ENCODE measurements at places on chromosomes 1 and 21.
A peak's percentile ranks its signal among the peaks of the same experiment; 100 is the strongest.

- peak; percentile 38 for DNase-seq
These were observed 1.2 kb downstream of the MAN1A2 start for GRCh38 chr1:117368116-117369108.

DNA sequence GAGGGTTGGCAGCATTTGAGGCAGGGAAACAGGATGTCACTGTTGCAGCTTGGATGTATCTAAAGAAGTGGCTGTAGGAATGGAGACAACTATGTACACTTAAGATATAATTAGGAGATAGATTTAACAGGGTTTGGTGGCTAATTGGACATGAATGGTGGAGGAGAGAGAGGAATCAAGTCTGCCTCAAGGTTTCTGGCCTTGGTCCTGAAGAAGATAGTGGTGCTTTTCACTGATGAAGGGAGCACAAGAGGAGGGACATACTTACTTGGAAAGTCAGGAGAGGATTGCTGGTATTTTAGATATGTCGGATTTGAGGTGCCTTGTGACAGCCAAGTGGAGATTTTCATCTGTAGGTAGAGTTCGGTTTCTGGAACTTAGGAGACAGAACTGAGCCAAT lies 123.9 kb downstream of the ST6GALNAC3 start:
- DNase-seq, result no peak

- peak; percentile 43 for DNase-seq
These were observed 673 bp downstream of the CD46 start for GRCh38 chr1:207752456-207752998.

GRCh38 chr1:75293270-75293669 lies 159.1 kb downstream of the LHX8 start:
- DNase-seq, result no peak

DNA sequence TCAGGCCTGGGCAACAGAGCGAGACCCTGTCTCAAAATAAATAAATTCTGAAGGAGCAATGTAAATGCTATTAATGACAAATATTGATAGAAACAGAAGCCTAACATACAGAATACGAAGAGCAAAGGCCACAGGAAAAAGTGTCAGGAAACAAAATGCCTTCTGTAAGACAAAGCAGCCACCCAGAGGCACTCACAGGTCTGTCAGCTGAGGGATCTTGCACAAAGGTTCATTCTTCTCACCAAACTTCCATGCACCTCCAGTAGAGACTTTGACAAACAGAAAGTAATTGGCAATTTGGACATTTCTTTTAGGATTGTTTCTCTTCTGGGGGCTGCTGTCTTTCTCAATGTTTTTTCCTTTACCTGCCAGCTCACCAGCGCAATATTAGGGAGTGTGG lies 1.2 kb upstream of the ALDH9A1 start:
- DNase-seq, result no peak

DNA sequence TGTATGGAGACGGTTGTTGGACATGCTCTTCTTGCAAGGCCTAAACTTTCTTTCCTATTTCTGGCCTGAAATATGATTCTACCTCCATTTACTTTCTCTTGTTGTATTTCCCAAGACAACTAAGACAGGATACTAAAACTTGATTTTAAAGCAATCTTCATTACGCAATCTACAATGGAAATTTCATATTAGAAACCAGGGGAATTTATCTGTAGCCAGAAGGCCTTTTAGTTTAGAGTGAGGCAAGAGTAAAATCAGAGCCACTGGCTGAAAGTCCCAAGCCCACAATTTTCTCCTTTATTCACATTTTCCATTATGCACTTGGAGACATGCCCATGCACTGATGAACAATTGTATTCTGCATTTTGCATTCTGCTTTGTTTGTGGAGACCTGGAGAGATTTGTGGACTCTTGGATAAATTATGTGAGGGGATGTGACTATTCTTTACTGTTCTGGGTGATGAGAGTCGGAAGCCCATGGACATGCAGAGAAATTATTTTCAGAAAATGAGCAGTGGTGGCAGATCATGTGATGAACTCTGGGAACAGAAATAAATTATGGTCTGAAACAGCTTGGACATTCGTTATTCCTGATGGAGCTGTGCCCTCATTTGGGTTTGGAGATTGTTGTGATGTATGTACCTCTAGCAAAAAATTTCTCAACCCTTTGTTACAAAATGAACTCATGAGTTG lies 336.8 kb downstream of the SEC16B start:
- DNase-seq, result no peak

DNA sequence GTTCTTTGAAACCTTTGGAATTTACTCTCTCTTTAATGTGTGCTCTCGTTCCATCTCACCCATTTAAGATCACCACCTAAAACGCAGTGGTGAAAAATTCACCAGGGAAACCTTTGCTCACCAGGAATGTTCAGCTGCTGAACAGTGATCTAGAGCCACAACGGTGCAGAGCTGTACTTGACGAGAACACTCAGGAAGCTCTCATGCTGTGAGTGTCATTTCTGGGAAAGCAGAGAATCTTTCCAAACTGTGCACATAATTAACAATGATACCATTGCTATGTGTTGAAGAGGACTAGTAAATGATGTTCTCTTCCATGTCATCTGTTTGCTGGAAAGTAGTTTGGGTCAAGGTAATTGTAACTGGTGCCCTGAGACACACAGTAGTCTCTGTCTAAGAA lies 117.1 kb downstream of the ZZZ3 start:
- DNase-seq, result no peak

- DNase-seq, result no peak
These were observed 7.8 kb downstream of the CAPZB start for GRCh38 chr1:19477284-19478249.

DNA sequence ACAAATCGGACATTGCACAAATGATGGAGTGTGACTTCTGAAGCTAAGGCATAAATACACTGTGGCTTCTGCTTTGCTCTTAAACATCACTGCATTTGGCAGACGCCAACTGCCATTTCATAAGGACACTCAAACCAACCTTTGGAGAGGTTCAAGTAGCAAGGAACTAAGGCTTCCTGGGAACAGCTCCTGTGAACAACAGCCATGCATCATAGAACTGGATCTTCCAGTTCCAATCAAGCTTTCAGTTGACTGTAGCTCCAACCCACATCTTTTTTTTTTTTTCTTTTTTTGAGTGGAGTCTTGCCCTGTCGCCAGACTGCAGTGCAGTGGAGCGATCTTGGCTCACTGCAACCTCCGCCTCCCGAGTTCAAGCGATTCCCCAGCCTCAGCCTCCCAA lies 10.7 kb upstream of the HUNK start:
- DNase-seq, result no peak

DNA sequence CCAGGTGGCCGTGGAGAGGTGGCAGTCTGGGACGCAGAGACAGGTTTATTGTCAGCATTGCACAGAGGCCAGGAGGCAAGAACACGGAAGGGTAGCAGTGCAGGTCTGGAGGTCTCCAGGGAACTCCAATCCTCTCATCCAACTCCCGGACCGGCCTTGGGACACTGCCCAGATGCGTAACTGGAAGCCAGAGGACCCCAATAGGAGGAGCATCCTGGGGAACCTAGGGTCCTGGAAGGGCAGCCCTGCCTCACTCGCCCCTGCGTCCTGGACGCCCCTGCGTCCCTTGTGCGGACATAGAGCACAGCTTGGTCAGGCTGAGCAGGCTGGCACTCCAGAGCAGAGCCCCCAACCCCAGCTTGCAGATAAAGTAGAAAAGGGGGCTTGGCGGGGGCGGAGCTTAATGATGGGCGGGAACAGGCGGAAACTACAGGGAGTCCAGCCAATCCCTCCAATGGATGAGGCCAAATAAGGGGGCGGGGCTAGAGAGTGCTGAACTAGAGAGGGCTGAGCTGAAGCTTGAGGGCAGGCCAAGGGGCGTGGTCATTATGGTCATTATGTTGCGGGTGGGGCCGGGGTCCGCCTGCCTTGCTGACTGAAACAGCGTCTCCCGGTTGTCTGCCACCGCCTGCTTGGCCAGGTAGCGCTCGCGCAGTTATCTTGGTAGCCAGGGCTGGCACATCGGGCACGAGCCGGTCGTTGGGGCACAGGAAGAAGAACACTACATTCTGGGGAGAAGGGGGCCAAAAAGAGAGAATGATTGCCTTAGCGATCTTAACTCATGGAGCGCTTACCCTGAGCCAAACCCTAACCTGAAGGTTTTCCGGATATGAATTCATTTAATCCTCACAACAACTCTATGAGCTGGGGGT lies 3.7 kb upstream of the ARHGEF19 start:
- DNase-seq, result peak; percentile 28

- DNase-seq, result no peak
These were observed 63.9 kb upstream of the AK4 start for GRCh38 chr1:65084066-65084465.

DNA sequence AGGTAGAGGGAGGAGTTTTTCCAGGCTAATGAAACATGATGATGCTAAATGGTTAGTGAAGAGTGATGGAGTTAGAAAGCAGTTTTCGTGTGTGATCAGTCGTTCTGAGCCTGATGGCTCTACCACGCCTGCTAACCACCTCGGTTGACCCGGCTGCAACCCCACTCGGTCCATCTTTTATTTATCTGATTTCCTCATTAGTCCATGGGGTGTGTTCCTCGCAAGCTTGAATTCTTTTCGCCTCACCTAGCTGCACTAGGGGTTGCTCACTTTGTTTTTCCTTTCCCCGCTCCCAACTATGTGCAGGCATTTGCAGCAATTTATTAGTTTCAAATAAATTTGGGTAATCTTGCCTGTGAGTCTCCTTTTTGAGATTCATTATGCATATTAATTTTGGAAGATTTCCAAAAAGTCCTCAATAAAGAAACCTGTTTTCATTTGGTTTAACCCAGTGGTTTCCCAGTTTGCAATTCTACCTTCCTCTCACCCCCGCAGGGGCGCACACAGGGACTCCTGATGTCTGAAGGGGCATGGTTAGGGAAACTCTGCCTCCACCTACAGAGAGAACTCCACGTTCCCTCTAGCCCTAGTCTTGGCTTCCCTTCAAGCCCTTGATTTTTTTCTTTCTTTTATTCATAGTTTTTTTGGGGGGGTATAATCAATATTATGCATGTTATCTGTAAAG lies 12.6 kb downstream of the B3GALT5 start:
- DNase-seq, result no peak

- no peak for DNase-seq
These were observed 29.5 kb upstream of the TGFB2 start for GRCh38 chr1:218315638-218316037.

GRCh38 chr1:30638811-30639210 lies 84.6 kb downstream of the MATN1 start:
- DNase-seq, result no peak

- peak; percentile 17 for DNase-seq
These were observed 27.2 kb upstream of the MAN1A2 start for GRCh38 chr1:117339866-117340700.

DNA sequence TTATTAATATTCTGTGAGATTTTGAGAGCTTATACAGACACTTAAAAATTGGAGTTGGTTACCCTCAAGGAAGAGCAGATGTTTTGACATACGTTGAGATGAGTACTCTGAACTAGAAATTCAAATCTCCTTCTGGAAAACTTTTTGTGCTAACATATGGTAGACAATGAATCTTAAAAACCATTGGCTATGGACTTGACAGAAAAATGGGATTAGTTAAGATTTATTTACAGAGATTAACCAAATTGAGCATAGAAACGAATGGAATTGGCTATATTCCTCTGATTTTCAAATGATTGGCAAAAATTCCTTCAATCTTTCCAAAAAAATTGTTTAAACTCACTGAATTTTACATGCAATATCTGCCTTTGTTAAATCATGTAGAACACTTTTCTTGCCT lies 1392.9 kb downstream of the BRINP3 start:
- DNase-seq, result no peak

DNA sequence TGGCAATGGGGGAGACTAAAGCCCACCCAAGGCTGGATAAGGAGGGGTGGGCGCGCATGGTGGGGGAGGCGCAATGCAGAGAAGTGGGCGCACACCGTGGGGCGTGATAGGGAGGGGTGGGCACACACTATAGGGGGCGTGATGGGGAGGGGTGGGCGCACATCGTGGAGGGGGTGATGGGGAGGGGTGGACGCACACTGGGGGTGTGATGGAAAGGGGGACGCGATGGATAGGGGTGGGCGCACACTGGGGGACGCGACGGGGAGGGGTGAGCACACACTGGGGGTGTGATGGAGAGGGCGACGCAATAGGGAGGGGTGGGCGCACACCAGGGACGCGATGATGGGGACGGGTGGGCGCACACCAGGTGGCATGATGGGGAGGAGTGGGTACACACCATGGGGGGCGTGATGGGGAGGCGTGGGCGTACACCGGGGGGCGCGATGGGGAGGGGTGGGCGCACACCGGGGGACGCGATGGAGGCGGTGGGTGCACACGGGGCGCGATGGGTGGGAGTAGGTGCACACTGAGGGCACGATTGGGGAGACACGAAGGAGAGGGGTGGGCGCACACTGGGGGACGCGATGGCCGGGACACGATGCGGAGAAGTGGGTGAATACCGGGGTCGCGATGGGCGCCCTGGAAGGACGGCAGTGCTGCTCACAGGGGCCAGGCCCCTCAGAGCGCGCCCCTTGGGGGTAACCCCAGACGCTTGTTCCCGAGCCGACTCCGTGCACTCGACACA lies 929 bp downstream of the SUMO3 start:
- no peak for DNase-seq

DNA sequence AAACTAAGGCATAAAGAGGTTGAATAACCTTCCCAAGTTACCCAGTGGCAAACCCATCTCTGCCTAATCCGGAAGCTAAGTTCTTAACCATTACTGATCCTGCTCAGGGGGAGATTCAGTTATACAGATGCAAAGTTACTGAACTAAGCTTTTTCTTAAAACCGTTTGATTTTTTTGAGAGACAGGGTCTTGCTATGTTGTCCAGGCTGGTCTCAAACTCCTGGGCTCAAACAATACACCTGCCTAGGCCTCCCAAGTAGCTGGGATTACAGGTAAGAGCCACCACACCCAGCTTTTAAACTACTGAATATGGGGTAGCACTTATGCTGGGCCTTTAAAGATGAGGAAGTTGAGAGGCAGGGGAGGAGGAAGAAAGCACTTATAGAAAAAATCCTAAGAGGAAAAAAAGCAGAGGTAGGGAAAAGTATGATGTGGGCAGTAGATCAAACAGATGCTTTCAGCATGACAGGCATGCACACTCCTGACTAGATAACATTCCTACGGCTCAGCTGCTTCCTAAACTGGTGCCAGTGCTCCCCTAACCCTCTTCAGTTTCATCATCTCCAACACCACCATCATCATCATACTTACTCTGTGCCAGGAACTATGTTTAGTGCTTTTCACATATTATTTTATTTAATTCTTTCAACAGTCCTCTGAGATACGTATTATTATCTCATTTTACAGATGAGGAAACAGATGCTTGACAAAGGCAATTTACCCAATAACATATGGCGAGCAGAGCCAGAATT lies 5.8 kb downstream of the PAFAH2 start:
- DNase-seq, result no peak

DNA sequence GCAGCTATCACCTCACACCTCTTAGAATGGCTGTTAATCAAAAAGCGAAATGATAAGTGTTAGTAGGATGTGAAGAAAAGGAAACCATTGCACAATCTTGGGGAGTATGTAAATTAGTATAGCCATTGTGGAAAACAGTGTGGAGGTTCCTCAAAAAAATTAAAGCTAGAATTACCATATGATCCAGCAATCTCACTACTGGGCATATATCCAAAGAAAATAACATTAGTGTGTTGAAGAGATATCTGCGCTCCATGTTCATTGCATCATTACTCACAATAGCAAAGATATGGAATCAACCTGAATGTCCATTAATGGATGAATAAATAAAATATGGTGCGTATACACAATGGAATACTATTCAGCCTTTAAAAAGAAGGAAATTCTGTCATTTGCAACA lies 68.9 kb downstream of the SNRPE start:
- DNase-seq, result no peak
